Karpas-422 (cell line): ENCODE measurements at places on chromosomes 7 and 10.

DNA sequence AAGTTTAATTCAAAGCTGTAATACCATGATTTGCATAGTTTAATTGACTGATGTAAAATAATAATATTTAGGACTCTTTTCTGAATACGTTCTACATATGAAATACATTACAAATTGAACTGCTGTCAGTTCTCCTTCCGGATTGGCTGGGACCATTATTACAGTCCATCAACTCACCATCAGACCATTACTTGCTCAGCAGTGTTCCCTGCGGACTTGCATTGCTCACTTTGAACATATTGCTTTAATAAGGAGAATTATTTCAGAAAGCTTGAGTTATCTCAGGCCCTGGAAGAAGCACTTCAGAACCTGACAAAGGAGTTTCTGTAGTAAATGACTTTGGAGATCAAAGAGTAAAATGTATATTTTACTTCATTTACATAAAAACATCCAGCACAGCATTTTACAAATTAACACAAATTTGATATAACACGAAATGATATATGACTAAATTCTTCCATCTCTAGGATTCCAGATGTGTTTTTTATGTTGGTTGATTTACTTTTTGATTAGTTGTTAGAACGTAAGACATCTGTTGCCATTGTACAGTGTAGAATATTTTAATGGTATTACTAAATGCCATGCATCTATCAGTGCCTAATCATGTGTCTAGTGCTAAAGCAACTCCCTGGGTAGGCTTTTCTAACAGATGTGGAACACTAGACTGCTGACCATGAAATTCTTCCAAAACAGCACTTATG lies 418.5 kb upstream of the SEMA3A start:
- no peak for DNase-seq

GRCh38 chr7:116899308-116899707 lies 36.9 kb downstream of the CAPZA2 start:
- DNase-seq, result no peak

GRCh38 chr7:41107330-41107937 lies 595.5 kb downstream of the INHBA start:
- DNase-seq, result no peak

DNA sequence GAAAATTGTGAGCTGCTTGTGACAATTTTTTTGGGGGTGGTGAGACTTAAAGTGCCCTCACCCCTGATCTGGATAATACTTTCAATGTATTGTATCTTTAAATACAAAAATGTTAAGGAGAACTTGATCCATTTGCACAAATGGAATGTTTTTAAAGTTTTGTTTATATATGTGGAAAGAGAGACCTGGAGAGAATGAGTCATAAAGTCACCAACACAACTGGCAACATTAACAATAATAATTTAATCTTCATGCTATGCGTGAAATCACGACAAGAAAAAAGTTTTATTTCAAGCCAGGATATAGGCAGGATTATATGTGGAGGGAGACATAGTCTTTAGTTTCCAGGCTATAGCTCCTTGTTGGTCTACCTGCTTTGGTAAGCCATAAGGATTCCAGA lies 537.5 kb downstream of the GPAM start:
- no peak for DNase-seq

DNA sequence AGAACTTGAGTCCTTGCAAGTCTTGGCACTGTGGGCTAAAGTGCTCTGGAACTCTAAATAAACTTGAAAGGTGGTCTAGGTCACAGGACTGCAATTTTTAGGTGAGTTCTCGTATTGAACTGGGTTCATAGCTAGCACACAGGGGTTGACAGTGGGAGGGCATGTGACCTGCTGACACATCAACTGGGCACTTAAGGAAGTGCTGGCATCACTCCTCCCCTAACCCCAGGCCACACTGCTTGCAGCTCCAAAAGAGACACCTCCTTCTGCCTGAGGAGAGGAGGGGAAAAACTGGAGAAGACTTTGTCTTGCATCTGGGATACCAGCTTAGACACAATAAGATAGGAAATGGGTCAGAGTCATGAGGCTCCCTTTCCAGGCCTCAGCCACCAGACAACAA lies 38.0 kb upstream of the AASS start:
- no peak for DNase-seq
